ENCODE measurements at places on chromosomes 4 and X.

DNA sequence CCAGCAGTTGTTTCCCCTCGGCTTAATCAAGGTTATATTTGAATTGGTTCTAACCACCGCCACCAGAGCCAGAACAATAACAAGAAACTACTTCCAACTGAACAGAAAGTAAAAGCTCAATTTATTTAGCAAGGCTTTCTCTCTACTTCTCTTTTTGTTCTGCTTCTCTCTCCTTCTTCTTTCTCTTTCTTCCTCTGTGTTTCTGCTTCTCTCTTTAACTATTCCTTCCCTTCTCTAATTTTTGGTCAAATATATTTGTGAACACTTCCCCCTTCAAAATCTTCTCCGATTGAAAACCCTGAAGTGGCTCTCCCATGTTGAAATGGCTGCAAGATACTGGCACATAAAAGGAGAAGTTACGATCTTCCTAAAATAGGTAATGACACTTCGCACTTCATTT, 1195.9 kb upstream of the PRKX start:
- DNase-seq: no peak

GRCh38 chr4:177308847-177309521, 690 bp upstream of the NEIL3 start:
- DNase-seq: no peak

GRCh38 chrX:66553973-66554372, 84.9 kb downstream of the EDA2R start:
- no peak for DNase-seq

- DNase-seq: no peak
These were observed 7.9 kb upstream of the CTSO start for GRCh38 chr4:155961575-155961974.

- no peak for DNase-seq
These were observed 371.7 kb downstream of the CXXC4 start for GRCh38 chr4:104123021-104123420.

DNA sequence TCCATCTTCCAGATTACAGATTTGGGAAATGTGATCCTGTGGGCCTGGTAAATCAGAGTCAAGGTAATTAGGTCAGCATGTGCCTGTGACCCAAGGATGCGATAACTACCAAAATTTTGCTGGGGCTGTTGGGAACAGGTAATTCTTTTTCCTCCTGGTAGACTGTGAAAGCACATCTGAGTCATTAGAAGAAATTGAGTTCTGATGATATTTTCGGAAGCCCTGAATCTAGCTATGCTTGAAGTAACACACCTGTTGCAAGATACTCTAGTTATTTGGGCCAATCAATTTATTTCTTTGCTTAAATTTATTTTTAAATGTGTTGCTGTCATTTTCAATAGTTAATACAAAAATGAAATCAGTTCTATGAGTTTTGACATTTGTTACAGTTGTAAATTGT, 903.6 kb downstream of the RPA4 start:
- DNase-seq: no peak

GRCh38 chr4:4866866-4867374, 7.5 kb downstream of the MSX1 start:
- no peak for DNase-seq

GRCh38 chr4:83644677-83645659, 109.1 kb downstream of the GPAT3 start:
- DNase-seq: no peak

DNA sequence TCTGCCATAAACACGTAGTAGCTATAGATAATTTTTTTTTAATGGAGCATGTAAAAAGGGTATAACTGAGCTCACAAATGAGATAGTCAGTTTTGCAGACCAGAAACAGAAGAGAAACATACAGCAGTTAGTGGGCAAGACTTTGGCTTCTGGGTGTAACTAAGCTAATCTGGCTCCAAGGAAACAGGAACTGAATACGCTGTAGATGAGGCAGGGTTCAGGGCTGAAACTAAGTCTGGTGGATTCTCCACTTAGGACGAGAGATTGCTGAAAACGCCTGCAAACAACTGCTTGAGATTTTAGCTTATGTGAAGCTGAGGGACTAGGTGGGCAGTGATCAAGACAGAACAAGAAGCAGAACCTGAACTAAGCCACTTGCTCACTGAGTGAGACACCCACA, 91.7 kb downstream of the SMIM20 start:
- DNase-seq: peak; percentile 10

DNA sequence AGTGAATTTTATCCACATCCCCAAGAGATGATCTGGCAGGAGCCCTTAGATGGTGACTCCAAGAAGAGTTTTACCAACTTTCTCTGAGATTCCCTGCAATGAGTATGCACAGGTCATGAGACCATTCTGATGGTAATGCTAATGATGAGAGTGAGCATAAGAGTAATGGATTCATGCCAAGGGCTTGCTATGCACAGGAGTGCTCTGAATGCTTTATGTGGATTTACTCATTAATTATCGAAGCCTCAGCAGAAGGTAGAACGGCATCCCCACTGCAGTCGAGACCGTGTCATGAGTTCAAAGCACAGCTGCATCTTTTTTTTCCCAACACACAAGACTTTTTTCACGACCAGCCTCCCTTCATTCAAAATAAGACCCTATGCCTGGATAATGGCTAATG, 355.0 kb downstream of the RAB28 start:
- DNase-seq: no peak

- DNase-seq: no peak
These were observed 190.6 kb downstream of the CEP135 start for GRCh38 chr4:56139241-56139827.

GRCh38 chr4:108529984-108530905, 90.1 kb upstream of the RPL34 start:
- DNase-seq: no peak

- no peak for DNase-seq
These were observed 794.8 kb upstream of the EPHA5 start for GRCh38 chr4:66465111-66465510.

DNA sequence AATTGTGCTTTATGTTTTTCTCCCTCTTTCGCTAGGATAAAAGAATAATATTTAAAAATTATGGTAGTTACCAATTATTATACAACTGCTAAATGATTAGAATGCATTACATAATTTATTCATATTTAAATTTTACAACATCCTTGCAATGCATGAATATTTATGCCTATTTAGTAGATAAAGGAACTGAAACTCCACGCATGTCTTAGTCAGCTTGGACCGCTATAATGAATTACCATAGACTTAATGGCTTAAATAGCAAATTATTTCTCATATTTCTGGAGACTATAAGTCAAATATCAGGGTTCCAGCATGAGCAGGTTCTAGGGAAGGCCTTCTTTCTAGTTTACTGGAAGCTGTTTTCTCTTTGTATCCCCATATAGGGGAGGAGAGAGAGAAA, 1555.4 kb upstream of the ADGRL3 start:
- no peak for DNase-seq

GRCh38 chr4:185437809-185438208, 12.0 kb upstream of the UFSP2 start:
- no peak for DNase-seq

DNA sequence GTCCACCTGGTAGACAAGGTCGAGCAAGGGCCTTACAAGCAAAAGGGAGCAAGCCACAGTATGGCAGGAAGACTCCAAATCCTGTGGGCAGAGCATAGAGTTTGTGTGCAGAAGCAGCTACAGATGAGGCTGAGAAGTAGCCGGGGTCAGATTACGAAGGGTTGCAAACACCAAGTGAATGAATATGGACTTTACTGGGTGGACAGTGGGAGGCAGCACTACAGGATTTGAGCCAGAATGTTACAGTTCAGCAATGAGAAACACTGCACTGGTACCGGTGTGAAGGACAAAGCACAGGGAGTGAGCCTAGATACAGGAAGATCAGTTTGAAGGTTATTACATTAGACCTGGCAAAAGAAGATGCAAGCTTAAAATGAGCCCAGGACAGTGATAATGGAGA, 46.1 kb upstream of the HOPX start:
- DNase-seq: no peak

- no peak for DNase-seq
These were observed 90.3 kb downstream of the JAKMIP1 start for GRCh38 chr4:6109842-6110560.

DNA sequence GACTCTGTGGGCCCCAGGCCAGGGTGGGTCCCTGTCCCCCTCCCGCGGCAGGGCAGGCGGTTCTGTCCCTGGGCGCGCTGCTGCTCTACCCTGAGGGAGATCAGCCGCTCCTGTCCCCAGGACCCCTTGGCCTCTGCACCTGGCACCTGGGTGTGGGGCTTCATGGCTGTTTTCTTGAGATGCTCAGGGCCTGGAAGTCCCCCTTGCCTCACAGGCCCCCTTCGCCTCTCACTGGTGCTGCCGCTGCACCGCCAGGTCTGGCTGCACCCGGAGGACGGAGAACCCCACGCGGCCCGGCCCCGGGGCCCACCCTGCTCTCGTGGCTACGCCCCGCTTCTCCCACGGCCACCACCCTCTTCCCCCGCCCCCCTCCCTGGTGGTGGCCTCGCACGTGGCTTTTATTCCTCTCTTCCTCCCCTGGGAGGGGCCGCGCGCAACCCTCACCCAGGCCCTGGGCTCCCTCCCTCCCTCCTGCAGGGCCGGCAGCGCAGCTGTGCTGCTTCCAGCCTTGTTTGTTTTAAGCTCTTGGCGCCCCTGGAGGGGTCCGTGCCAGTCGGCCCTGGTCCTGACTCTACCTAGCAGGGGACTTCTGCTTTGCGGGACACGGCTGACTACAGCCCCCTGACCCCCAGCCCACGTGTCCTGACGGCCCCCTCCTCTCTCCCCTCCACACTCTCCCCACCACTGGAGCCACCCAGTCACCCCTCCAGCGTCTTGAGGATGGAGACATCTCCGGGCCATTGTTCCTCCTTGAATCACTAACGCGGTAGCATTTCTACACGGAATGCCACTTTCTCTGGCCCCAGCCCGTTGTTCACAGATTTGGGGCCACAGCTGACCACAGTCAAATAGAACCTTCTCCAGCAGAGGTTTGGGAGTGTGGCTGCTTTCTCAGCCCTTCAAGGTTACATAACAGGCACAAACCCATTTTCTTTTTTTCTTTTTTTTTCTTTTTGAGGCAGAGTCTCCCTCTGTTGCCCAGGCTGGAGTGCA, 20.6 kb upstream of the CLDN24 start:
- no peak for DNase-seq

GRCh38 chr4:16088601-16089000, 4.8 kb upstream of the PROM1 start:
- DNase-seq: no peak

GRCh38 chr4:182085051-182085480, 158.1 kb upstream of the TENM3 start:
- no peak for DNase-seq

DNA sequence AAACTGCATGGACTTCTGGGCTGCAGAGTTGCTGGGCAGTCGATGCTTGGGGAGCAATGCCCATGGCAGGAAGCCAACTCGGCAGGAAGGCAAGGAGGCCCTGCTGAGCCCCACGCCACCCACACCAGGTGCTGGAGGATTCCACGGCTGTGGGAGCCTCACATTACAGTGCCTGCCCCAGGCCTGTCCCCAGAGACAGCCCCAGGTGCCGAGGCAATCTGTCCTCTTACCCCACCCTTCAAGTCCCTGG, 53.9 kb downstream of the HMX1 start:
- peak; percentile 12 for DNase-seq

- DNase-seq: no peak
These were observed 53.6 kb upstream of the SETD7 start for GRCh38 chr4:139609647-139610046.

DNA sequence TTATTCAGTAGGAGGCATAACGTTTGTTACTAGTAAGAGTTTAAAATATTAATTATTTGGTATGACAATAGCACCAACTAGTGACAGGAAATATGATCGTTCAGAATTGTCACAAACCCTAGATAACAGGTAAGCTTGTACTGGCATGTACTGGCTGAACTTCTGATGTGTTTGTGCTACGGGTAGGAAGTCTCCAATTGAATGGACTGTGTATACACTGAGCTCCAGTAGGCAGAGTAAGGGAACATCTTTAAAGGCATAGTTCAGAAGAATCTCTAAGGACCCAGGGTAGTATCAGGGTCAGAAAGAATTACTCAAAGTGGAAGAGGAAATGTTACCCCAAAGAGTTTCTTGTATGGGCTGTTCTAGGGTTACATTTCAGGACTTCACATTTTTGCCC, 230.4 kb downstream of the EDA2R start:
- no peak for DNase-seq

DNA sequence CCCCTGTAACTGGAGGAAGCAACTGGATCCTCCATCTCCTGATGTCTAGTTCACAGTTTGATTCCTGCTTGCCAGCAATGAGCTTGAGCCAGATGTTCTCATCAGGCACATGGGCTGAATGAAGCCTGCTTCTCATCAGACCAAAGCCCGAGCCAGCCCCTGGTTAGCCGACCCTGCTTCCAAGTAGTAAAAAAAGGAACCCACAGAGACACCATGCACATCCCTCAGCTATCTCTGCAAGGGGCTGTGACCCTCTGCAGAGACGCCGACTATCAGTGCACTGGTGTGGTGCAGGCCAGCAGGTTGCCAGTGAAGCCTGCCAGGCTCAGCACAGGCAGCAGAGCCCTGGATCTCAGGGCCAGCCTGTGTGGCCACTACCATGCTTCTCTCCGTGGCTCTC, 2.8 kb downstream of the DCTD start:
- no peak for DNase-seq

- DNase-seq: no peak
These were observed 11.1 kb downstream of the NIPAL1 start for GRCh38 chr4:48027653-48028052.

DNA sequence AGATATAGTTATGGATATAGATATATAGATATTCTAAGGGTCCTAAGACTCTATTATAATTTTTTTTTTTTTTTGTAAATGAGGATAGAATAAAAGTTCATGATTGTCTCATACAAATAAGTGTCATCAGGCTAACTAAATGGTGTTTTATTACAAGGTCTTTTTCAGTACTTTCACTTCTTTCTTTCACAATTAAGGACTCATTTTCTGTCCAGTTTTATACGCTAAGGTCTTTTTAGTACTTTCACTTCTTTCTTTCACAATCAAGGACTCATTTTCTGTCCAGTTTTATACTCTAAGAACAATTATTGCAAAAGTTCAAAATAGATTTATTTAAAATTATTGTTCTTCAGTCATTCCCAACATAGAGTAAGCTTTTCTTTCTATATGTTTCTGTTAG, 32.7 kb downstream of the RUFY3 start:
- no peak for DNase-seq

DNA sequence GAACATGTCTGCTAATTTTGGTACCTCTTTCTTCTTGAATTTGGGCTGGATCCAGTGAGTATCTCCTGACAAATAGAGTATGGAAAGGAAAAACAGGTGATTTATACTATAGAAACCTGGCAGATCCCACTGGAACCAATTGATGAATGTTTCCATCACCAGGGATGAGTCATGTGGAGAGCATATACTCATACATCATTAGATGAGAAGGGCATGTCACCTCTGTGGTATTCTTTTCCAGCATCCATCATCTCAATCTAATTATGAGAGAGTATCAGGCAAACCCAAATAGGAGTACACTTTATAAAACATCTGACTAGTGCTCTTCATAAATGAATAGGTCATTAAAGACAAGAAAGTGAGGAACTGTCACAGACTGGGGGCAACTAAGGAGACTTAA, 90.7 kb downstream of the CLDN22 start:
- no peak for DNase-seq
